Activated CD4-positive, CD25-positive, alpha-beta regulatory T cell treated with anti-CD3 and anti-CD28 coated beads, Interleukin-2, amount 50 U/mL, for 24 hours (primary cell): ENCODE measurements at places on chromosomes 2 and 18.

GRCh38 chr18:28189400-28190239, 12.7 kb upstream of the CDH2 start:
- no peak for ATAC-seq

DNA sequence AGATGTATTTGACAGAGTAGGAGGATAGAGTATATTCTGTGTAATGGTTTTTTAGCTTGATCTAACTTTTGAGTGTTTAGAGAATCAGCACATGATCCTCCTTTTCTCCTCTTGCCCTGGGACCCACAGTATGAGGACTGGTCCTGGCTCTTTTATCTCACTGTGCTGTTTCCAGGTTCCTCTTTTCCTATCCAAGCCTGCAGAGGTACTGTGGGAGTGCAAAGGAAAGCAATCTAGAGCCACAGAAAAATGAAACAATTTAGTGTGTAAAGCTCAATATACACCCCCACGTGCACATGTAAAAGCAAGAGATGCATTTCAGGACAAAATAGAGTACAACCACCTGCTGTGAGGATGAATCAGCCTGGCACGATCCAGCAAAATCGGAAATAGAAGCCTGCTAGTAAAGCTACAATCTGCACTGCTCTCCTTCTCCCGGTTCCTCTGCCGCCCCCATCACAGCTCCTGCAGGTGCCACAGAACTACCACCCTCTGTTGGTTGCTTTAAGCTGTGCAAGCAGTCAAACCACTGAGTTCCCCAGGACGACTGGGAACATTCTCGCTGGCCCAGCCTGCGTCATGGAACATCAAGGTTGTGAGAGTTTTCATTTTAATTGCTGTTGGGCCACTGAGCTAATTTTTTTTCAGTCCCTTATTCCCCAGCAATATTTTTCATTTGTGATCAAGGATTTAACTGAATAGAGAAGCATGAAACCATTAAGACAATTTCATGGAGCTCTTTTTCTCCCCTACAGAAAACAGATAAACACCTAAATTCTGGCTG, 47.8 kb upstream of the MAPRE3 start:
- peak; percentile 56 for ATAC-seq

DNA sequence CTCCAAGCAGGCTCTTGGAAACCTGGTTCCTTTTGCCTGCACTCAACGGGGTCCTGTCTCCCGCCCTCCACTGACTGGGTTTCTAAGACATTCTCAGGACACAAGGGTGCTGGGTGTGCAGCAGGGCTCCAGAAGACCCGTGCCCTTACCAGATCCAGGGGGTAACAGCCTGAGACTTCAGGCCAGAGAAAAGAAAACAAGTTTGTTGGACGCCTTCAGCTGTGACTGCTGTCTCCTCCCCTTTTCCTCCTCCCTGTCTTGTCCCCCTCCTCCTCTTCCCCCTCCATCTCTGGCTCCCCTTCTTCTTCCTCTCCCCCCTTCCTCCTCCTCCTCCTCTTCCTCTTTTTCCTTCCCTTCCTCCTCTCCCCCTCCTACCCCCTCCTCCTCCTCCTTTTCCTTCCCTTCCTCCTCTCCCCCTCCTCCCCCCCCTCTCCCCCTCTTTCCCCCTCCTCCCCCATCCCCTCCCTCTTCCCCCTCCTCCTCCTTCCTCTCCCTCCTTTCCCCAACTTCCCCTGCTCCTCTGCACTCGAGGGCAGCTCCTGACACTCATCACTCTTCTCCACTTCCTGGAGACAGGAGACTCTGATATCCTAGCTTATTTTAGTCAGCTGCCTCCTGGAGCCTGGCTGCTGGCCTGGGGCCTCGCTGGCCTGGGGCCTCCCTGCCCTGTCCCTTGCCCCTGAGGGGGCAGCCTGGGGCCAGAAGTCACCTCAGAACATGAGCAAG, 12.4 kb downstream of the ADRA2B start:
- no peak for ATAC-seq

GRCh38 chr2:234512884-234513669, 16.2 kb upstream of the ARL4C start:
- ATAC-seq = no peak

GRCh38 chr2:23426263-23426905, 41.4 kb downstream of the KLHL29 start:
- no peak for ATAC-seq

GRCh38 chr2:171410101-171410500, 23.7 kb downstream of the METTL8 start:
- no peak for ATAC-seq

DNA sequence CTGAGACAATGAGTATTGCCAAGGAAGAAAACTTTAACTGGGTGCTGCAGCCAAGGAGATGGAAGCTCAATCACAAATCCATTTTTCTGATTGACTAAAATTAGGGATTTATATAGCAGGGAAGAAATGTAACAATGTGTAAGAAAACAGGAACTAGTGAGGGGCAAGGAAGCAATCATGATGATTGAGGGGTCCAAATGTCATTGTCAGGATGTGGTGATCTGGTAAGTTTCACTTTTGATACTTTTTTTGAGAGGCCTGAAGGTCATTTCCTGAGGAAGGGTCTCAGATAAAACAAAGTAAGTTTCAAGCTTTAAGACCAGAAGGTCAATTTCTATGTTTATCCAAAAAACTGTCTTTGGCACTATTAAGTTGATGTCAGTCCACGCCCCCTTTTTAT, 12.0 kb upstream of the GCC2 start:
- no peak for ATAC-seq

GRCh38 chr2:40341198-40341597, 110.7 kb downstream of the SLC8A1 start:
- ATAC-seq = no peak

DNA sequence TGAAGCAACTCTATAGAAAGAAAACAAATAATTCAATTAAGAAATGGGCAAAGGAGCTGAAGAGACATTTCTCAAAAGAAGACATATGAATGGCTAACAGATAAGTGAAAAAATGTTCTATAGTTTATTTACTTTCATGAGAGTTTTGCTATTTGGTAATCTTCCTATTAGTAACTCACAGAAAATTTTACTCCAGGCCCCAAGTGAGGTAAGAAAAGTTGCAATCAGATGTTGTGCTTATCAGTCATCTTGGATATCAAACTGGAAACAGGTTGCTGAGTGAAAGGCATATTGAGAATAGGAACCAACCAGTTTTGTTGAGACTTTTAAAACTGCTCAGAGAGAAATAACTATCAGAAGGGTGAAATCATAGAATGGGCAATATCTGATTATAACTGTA, 1179.0 kb upstream of the ACVR2A start:
- no peak for ATAC-seq

DNA sequence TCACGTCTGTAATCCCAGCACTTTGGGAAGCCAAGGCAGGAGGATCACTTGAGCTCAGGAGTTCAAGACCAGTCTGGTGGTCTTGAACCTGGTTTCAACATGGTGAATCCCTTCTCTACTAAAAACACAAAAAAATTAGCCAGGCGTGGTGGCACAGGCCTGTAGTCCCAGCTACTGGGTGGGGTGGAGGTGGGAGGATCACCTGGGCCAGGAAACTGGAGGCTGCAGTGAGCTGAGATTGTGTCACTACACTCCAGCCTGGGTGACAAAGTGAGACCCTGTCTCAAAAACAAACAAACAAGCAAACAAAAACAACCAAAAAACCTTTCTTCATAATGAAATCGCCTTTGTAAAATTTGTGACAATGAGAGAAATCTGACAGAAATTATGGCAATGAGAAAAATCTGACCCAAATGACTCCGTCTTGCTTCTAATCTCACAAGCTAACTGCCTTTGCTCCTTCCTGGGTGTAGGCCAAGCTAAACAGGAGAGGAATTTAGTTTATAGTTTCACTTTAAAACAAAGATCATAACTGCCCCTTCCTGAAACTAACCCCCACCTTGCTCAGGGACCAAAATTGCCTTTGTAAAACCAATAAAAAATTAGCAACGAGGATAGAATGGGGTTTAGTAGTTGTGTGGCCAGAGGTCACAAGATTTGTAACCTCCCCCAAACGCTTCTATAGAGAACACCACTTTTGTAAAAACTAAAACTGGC, 60.7 kb upstream of the KIF5C start:
- ATAC-seq = no peak

- ATAC-seq = no peak
These were observed 17.4 kb downstream of the FARP2 start for GRCh38 chr2:241373446-241373845.

- ATAC-seq = no peak
These were observed 464 bp downstream of the COL4A4 start for GRCh38 chr2:227163485-227163997.

- peak; percentile 33 for ATAC-seq
These were observed 11.6 kb upstream of the HNMT start for GRCh38 chr2:137952586-137953129.

GRCh38 chr2:109582928-109583895, 30.6 kb downstream of the SEPTIN10 start:
- ATAC-seq = no peak

GRCh38 chr2:113233593-113234550, 44.8 kb downstream of the PAX8 start:
- ATAC-seq = no peak

GRCh38 chr2:204665771-204666170, 120.5 kb downstream of the PARD3B start:
- no peak for ATAC-seq

GRCh38 chr2:60158262-60158661, 395.2 kb downstream of the BCL11A start:
- ATAC-seq = no peak

DNA sequence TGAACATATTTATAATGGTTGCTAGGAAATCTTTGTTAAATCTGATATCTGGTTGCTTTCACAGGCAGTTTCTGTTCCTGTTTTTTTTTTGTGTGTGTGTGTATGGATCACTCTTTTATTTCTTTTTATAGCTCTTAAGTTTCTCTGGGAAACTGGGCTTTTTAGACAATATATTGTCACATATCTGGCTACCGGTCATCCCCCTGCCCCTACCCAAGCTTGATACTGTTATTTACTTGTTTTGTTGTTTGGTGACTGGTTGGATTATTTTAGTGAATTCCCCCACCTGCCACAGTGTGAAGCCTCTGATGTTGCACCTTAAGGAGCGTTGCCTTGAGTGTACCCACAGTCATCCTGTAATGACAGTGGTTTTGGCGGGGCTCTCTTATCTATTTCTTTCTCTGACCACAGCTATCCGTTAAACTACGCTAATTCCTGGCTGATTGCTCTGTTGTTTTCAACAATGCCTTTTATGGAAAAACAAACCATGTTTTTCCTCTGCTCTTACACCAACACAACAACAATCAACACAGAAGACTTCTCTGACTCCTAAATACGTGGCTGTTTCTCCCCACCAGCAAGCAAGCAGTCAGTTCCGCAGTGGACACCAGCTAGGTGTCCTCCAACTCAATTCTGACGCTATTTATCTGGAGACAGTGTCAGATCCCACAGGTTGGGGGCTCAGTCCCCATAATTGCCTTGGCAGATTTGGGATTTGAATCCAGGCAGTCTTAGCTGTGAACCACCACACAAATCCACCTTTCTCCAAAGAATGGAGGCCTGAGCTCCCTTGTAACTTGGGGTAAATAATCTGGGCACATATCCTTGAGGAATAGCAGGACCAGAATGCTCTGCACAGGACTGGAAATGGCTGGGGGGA, 10.9 kb downstream of the GNLY start:
- ATAC-seq = no peak

DNA sequence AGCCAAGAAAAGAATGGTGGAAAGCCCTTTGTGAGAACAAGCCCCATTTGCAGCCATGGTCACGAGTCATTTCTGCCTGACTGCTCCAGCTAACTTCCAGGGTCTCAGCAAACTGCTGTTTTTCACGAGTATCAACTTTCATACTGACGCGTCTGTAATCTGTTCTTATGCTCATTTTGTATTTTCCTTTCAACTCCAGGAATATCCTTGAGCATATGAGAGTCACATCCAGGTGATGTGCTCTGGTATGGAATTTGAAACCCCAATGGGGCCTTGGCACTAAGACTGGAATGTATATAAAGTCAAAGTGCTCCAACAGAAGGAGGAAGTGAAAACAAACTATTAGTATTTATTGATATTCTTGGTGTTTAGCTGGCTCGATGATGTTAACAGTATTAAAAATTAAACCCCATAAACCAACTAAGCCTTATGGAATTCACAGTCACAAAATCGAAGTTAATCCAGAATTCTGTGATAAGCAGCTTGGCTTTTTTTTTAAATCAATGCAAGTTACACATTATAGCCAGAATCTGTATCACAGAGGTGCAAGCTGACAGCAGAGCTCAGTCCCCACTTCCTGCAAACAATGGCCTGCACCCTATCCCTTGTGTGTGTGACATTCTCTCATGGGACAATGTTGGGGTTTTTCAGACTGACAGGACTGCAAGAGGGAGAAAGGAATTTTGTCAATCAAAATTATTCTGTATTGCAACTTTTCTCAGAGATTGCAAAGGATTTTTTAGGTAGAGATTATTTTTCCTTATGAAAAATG, 26.1 kb downstream of the SLC14A1 start:
- ATAC-seq = no peak

GRCh38 chr2:232979871-232980461, 33.1 kb downstream of the NGEF start:
- ATAC-seq = no peak

DNA sequence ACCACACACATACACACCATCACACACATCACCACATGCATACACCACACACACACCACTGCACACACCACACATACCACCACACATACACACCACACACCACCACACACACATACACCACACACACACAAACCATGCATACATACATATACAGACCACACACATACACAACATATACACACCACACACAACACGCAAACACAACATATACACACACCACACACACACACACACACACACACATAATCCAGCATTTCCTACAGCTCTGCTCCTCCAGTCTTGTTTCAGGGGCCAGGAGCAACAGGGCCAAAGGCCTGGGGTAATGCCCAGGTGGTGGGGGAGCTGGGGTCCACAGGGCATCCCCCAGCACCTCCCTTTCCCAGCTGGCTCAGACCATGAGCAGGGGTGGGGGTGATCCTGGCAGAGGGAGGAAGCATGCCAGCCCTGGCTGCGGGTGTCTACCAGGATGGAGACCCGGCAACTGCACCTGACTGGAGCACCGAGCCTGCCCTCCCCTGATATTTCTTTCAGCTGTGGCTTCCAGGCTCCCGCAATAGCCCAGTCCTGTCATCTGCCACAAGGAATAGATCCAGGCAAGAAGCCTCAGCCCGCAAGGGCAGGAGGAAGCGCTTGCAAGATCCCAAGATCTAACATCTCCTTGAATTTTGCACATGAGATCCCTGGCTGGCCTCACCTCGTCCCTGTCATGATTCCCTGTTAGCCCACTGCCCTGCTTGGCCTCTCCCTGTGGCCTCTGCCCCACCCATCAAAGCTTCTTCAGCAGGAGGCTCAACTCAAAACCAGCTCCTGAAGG, 196.9 kb downstream of the TNS1 start:
- no peak for ATAC-seq

- ATAC-seq = no peak
These were observed 5.3 kb downstream of the TPO start for GRCh38 chr2:1418566-1418965.

GRCh38 chr2:181780657-181781056, 100.3 kb upstream of the NEUROD1 start:
- ATAC-seq = no peak
